CD4-positive, alpha-beta T cell treated with Interleukin-15 for 4 hours (primary cell): ENCODE measurements at places on chromosomes 16 and 17.

- DNase-seq: no peak
Observed at GRCh38 chr17:79231766-79232287, 157.2 kb downstream of the ENGASE start.

DNA sequence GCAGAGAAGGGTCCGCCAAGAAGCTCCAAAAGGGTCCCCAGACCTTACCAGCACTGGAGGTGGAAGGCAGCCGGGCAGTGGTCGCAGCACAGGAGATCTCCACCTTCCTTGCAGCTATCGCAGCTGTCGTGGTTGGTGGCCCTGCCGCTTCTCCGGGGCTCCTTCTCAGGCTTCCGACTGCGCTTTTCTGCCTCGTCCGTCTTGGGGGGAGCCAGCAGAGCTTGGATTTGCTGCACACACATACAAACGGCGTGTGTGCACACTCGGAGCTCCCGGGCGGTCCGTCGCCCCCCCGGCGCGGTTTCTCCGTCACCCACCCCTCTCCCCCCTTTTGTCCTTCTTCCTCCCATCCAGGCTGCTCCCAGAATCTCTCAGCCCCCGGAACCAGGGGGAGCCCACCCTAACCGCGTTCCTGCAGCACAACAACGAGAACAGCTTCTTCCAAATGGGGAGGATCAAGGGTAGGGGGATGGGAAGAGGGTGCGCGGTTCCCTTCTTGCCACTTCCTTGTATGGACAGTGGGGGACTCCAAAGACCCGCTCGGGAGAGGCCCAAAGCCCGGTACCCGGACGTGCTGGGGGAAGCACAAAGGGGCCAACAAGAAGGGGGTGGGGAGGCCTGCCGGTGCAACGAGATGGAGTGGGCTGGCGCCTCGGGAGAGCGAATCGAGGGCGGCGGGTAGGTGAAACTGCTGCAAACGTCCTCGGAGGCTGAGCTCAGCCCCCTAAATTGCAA, 1.1 kb downstream of the PHF12 start:
- peak; percentile 35 for DNase-seq

DNA sequence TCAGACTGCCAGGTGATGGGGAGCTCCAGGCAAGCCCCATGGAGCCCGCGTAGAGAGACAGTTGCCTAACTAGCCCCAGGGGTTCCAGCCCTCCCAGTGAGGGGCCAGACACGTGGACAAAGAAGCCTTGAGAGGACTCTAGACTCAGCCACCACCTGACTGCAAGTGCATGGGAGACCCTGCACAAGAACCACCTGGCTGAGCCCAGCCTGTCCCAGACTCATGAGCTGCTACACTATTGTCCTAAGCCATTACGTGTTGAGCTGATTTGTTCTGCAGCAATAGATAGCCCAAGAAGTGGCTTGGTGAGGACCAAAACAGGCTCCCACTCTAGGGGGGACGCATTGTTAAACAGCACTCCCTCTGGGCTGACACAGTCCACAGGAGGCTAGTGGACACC, 37.6 kb upstream of the KLHDC4 start:
- DNase-seq: no peak

- DNase-seq: peak; percentile 36
Observed at GRCh38 chr17:1398931-1399678, 917 bp downstream of the YWHAE start.

DNA sequence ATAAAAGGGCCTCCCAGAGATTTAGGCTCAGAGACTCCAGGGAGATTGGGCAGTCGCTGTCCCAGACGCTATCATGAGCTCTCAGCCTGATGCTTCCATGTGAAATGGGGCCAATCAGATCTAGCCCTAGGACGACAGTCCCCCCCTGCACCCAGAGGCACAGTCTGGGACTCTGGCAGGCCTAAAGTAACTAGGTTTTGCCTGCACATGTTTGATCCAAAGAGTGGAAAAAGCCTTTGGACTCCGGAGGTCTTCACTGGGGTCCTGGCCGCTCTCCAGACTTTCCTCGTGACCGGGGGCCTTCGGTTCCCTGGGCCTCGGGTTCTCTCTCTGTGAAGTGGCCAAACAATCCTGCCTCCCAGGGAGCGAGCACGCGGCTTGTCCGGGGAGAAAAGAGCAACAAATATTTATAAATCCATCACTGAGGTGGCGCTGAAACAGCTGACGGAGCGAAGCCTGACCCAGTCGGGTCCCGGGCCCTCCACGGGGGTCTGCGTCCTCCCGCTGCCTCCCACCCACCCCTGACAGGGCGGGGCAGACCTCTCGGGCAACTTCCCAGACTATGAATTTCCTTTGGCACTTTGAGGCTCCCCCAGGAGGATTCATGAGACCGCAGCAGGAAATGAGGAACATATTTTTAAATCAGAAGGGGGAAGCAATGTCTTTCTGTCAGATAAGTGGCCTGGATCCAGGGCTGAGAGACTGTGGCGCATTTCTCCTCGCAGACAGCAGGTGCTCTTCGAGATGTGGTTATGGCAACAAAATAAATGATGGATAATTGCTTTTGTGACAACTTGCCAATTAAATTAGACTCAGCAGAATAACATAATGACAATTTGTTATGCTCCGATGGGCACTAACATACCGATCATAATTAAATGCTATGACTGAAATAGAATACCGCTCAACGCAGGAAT, 38.9 kb downstream of the MRPS23 start:
- DNase-seq: no peak

DNA sequence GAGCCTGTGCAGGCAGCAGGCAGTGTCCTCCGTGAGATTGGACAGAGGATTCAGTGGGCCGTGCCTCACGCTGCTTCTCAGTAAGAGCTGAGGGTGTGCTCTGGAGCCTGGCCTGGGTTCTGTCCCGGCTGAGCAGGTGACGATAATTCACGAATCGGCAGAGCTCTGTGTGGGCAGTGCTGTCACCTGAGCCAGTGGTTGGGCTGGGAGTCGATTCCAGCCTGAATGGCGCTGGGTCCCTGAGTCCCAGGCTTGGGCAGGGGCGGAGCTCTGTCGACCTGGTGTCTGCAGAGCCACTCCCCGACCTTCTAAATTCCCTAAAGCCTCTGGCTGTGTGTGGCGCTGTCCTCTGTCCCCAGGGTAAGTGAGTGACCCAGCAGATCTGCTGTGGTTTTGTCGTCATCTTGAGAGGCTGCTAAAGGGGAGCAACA, 8.4 kb downstream of the ACSF3 start:
- no peak for DNase-seq

DNA sequence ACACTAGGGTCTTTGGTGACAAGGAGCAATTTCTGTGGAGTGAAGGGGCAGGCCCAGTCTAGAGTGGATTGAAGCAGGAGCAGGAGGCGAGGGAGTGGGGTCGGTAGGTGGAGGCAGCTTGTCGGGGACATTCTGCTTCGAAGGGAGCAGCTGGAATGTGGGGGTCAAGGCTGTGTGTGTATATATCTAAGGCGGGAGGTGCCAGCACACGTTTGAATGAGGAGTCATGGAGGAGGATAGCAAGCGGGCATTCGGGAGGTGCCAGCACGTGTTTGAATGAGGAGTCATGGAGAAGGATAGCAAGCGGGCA, 17.7 kb downstream of the NT5M start:
- DNase-seq: no peak

DNA sequence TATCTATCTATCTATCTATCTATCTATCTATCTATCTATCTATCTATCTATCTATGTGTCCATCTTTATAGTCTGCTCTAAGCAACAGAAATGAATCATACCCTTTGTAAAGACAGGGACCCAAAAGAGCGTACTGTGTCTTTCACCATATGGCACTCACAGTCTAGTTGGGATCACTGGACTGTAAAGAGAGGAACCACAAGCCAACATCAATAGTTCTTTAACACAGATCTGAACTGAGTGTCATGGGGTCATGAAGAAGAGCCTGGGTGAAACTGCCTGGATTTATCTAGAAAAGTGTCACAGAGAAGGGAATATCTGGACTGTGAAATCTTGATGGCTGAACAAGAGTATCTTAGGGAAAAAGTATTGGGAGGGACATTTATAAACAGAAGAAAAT, 619.1 kb upstream of the SOX9 start:
- no peak for DNase-seq

DNA sequence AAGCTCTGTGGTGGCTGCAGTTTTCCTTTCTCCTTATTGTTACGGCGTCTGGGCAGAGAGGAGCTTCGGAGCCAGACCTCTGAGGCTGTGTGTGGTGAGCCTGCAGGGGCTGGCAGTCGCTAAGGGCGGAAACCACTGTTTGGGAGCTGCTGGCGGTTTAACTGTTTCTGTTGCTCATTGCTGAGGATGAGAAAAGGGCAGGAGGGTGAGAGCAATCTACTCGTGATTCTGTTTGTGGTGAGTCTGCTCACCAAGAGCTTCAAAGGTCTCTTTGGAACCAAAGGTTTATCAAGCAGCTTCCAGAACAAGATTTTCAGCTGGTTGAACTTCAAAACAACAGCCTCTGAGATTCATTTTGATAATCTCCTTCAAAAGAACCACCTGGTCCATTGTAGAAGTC, 143.9 kb downstream of the ANKFN1 start:
- DNase-seq: no peak

DNA sequence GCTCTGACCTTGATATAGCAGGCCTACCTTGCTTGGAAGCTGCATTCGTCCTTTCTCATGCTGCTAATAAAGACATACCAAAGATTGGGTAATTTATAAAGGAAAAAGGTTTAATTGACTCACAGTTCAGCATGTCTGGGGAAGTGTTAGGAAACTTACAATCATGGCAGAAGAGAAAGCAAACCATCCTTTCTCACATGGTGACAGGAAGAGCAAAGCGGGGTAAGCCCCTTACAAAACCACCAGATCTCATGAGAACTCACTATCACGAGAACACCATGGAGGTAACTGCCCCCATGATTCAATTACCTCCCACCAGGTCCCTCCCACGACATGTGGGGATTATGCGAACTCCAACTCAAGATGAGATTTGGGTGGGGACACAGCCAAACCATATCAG, 6.0 kb upstream of the MAPT start:
- DNase-seq: no peak
